ENCODE measurements at places on chromosomes 11 and 22. TPM values are rescaled to one million over a fixed set of nuclear protein-coding genes. Genes with fewer than 3 reads are reported as not detected.

Gene NPAT
- 9.3 TPM for total RNA-seq

Gene CYP2R1
- 22.9 TPM for total RNA-seq

DNA sequence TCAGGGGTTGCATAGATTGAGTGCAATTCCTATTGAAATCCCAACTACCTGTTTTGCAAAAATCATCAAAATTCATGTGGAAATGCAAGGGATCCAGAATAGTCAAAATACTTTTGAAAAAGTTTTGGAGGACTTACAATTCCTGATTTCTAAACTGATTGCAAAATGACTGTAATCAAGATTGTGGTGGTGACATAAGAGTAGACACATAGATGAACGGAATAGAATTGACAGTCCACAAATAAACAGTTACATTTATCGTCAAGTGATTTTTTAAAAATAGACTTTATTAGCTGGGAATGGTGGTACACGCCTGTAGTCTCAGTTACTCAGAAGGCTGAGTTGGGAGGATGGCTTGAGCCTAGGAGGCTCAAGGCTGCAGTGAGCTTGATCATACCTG, 2.6 kb upstream of the SLC7A4 start:
- no peak for DNase-seq

DNA sequence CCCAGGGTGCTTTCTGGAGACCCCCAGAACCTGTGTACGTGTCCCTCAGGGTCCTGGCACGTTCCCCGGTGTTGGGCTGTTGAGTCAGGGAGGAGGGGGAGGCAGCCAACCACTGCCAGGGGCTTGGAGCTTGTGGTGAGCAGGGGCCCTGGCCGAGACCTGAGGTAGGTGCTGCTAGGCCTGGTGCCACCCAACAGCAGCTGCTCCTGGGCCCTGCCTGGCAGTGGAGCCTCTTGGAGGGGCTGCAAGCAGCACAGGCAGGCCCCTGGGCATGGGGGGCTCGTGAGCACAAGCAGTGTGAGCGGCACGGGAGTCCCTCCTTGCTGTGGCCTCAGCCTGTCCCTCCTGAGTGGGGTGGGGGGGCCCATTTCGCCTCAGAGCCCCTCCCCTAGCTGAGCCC, 7.2 kb upstream of the SELENOO start:
- no peak for DNase-seq

DNA sequence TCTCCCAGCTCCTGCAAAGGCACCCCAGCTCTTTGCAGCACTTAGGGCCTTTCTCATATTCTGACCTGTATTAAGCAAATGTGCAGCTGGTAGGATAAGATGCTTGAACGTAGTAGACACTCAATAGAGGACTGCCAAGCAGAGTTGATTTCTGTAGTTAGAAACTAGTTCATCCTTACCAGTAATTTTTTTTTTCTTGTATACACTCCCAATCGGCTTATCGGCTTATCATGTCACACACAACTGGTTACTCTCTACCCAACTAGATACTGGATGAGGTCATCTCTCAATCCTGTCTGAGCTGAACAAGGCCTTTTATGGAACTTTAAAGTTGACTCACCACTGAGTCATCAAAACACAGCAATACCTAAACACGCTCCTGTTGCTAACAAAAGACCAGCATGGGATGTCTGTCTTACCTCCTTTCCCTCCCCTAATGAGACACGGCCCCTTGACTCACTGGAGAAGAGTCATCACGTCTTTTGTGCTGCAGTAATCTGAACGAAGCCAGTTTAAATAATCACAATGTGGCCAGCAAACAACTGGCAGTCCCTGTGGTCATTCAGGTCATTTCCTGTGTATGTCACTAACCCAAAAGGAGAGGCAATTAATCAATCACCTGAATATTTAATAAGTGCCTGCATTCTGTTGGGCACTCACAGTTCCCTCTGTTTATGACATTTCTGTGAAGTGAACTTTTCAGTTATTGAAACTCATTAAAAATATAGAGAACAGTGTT, 7.5 kb upstream of the WEE1 start:
- peak; percentile 100 for DNase-seq
